ENCODE measurements at places on chromosomes 12 and 14. TPM values are rescaled to one million over a fixed set of nuclear protein-coding genes. Genes with fewer than 3 reads are reported as not detected.

DNA sequence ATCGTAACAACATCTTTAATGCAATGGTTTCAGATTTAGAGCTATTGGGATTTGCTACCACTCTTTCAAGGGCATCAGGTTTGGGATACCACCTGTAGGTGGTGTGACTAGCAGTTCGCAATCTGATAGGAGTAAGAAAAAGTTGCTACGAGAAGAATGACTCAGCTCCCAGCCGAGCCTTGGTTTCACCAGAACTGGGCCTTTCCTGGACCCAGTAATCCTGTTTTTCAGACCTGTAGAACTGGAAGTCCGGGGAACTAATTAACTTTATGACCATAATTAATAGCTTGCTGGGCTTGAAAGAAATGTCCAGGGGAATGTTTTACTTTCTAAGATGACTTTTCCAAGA is 770 bp downstream of the ABHD4 start:
- no peaks in the 10 kb centered on the region for H3K27me3 ChIP-seq
- peak overlapping the region; percentile 68 for H3K4me3 ChIP-seq
- no peak for DNase-seq

The LEMD3 gene
- 31.7 TPM for total RNA-seq

The PUS7L gene
- total RNA-seq: 23.2 TPM

The RASAL1 gene
- 6.4 TPM for total RNA-seq

GRCh38 chr14:22593189-22593588 is 4.2 kb upstream of the DAD1 start:
- DNase-seq: no peak
- H3K27me3 ChIP-seq: no peaks in the 10 kb centered on the region
- H3K4me3 ChIP-seq: no peak overlapping the region
- H3K4me1 ChIP-seq: peaks cover 3% of the 10 kb centered on the region
- no peaks in the 10 kb centered on the region for H3K36me3 ChIP-seq

The CD163 gene
- not detected for total RNA-seq
